ENCODE measurements at places on chromosomes 12 and 14. TPM values are rescaled to one million over a fixed set of nuclear protein-coding genes. Genes with fewer than 3 reads are reported as not detected.

Gene SYT1
- total RNA-seq = 3.0 TPM

Gene AKAP3
- 0.56 TPM for total RNA-seq

- no peak overlapping the region for H3K4me3 ChIP-seq
- no peak overlapping the region for H3K27ac ChIP-seq
- peaks cover 3% of the 10 kb centered on the region for H3K4me1 ChIP-seq
- no peaks in the 10 kb centered on the region for H3K36me3 ChIP-seq
- no peaks in the 10 kb centered on the region for H3K27me3 ChIP-seq
- no peak for DNase-seq
These were observed 90.3 kb downstream of the AKAP6 start for GRCh38 chr14:32419429-32419828.

GRCh38 chr12:90234472-90234871 is 525.8 kb upstream of the ATP2B1 start:
- no peaks in the 10 kb centered on the region for H3K27me3 ChIP-seq
- H3K4me1 ChIP-seq = peaks cover 2% of the 10 kb centered on the region

GRCh38 chr12:83859021-83859420 is 1053.6 kb downstream of the SLC6A15 start:
- no peaks in the 10 kb centered on the region for H3K36me3 ChIP-seq
- DNase-seq = peak; percentile 4
- no peak overlapping the region for H3K27ac ChIP-seq
- no peaks in the 10 kb centered on the region for H3K27me3 ChIP-seq
